ENCODE measurements at places on chromosomes 5 and 9.
A peak's percentile ranks its signal among the peaks of the same experiment; 100 is the strongest.

- DNase-seq: no peak
Measured at GRCh38 chr5:13662626-13663025, 281.9 kb downstream of the DNAH5 start.

DNA sequence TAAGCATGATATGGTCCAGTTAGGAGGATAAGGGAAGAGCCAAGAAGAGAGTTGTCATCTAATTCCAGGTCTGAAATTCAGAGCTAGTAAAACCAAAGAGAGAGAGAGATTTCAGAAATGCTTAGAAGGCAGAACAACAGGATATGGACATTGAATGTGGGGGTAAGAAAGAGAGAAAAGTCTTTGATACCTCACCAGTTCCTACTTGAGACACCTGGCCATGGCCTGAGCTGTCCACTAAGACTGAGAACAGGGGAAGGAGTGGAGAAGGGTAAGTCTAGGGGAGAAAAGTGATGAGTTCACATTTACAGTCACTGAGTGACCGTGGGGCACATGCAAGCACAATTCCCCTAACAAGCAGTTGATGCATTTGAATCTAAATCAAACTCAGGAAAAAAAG, 35.5 kb downstream of the TIMD4 start:
- DNase-seq: no peak

DNA sequence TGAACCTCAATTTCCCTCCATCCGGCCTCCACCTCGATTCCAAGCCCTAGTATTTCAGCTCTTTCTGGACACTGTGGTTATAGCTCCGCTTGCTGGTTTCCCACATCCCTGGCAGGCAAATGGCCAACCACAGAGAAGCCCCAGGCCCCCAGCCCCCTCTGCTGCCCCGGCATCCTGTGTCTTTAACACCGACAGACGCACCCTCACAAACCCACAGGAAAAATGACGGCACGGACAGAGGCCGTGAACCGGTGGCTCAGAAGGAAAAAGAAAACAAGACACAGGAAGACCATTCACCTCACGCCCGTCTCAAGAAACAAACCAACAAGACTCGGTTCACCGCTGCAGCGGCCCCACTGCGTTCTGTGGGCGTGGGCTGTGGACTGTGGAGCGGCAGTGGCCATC, 1.5 kb upstream of the CLIC3 start:
- DNase-seq: peak; percentile 61

DNA sequence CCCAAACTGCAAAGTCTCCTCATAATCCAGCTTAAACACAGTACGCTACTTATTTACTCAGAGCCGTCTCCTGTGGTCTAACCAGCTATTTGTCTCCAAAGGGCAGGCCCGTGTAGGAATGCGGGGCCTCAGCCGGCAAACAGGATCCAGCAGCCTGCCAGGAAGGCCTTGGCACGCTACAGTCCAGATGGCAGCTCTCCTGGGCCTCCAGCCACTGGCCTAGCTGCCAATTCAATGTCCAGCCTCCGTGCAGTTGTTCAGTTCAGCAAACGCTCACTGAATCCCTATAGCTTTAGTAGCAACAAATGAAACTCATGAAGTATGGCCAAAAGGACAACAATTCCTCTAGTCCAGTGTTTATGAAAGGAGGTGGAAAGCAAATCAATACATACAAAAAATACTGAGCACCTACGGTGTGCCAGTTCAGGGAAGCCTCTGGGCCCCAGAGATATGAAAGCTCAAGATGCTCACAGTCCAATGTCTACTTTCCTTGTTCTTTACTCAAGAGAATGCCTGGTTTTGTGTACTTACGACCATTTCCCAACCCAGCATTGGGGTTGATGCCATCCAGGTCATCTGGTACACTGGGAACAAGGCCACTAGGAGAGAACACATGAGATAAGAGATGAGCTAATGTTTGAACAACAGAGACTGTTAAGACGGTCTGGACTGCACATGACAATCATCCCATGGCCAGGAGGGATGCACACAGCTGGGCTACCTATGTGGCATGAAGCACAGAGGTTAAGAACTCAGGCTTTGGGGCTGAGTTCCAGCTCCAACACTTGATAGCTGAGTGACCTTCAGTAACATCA, 8.3 kb downstream of the CDK5RAP2 start:
- DNase-seq: no peak

- no peak for DNase-seq
Measured at GRCh38 chr5:163496286-163496685, 9.1 kb upstream of the MAT2B start.

DNA sequence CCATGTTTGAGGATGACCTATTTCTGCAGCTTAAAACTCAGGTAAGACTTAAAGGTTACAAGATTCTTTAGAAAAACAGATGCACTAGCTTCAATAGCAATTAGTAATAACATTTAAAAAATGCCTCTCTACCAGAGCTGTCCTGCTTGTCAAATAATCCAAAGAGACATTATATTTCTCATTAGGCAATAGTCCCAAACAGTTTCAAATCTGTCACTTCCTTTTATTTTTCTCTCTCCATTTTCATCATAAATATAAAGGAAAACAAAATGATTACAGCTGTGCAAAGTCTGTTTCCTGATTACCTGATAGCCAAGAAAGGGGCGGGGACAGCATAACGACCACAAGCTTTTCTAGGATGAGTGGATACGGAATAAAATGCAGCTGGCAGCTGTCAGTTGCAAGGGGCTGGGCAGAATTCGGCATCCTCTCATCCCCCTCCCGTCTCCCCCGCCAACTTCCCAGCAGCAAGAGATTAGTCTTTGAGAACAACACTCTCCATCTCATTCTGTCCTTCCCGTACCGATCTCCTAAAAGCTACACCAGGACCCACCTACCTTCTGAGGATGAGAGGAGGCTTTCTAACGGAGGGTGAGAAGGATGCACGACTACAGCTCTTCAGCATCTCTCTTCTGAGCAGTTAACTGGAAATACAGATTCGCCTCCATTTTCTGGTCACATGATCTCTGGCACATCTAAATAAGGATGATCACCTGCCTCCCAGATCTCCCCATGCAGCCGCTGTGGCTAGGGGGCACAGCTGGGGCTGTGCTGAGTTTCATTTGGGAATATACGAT, 72.5 kb upstream of the PCA3 start:
- no peak for DNase-seq

DNA sequence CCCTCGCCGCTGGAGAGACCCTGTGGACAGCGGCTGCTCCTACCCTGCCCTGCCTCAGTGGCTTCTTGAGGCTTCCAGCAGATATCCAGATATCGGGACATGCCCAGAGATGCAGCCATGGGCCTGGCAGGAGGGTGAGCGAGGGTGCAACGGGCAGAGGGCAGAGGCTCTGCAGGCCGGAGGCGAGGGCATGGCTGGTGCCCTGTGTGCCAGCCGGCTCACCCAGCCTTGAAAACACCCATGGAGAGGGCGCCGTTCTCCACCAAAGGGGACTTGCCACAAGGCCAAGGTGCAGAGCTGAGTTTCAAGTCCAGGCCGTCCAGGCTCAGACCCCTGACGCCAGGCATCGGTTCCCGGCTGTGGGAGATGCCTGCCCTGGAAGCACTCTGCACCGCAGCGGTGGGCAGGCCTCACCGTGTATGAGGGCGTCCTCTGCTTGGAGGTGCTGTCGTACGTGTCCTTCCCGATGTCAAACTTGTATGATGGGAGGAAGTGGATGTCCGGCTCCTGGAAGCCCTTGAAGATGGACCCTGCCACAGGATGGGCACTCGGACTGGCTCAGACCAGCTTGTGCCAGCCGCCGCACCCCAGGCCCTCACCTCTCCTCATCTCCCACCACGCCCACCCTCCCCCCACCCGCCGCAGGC, 8.9 kb downstream of the INPP5E start:
- DNase-seq: no peak

DNA sequence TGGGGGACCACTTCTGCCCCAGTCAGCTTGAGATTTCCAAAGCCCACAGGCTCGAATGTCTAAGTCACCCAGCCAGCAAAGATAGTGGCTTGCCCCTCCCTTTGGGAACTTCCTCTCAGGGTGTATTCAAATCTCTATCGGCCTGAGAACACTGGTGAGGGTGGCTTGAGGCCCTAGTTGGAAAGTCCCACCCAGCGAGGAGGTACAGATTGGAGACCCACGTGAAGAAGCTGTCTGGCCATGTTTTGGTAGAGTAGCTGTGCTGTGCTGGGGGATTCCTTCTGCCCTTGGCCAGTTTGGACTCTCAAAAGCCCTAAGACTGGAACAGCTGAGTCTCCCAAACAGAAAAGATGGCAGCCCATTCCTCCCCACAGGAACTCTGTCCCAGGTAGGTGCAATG, 172.7 kb upstream of the RIOK2 start:
- no peak for DNase-seq

GRCh38 chr9:27566118-27566517, 7.2 kb downstream of the C9orf72 start:
- no peak for DNase-seq

DNA sequence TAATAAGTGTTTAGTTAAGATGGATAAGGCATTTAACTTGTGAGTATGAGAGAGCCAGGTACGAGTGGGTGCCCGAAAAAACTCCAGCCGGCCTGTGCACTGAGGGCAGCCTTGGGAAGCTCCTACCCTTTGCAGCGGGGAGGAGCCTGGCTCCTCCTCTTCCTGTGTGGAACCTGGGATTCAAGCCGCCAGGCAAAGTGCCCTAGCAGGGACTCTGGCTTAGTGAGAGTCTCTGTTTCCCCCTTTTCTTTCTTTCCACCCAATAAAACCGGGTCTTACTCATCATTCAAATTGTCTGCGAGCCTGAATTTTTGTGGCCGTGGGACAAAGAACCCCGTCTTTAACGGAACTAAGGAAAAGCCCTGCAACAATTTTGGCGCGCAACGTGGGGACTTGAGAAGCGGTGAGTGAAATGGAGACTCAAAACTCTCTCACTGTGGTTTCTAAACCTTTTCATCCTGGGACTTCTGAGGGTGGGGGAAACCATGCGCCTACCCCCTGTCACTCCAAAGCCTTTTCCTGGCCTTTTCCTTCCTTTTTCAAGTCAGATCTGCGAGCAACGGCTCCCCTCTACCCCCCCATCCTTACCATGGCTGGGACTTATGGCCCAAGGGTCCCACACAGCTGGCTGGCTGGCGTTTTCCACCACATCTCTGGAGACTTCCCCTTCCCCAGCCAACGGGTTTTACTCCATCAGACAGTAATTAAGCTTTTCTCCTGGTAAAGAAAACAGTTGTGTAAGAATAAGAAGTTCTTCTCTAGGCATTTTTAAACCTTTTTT, 535.7 kb upstream of the ACO1 start:
- DNase-seq: no peak

DNA sequence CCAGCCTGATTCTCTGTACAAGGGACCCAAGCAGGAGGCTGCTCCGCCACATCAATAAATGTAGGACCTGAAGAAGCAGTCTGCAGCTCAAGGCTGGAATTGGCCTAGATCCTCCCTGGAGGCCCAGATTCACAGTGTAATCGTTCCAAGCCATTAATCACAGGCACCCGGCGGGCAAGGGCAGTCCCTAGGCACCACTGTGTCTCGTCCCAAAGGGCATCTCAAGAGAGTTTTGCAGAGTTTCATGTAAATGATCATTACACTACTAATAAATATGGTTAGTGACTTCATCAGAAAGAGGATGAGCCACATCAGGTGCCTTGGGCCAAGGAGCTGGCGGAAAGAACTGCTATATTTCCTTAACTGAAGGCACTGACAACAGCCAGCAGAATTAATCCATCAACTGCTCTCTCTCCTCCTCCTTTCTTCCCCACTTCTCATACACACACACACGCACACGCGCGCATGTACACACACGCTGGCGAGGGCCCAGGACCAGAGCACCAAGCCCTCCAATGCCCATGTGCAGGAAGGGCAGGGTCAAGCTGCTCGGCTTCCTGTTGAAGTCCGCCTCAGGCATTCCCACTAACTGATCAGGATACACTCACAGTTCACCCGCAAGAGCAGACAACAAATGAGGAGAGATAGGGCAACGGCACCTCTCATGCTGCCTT, 33.9 kb downstream of the GNAQ start:
- no peak for DNase-seq

- no peak for DNase-seq
Measured at GRCh38 chr9:116574027-116574679, 113.0 kb upstream of the TRIM32 start.
